Posterior cingulate gyrus (tissue), 11 donors: ENCODE measurements at places on chromosomes 3 and 15.
A peak's percentile ranks its signal among the peaks of the same experiment; 100 is the strongest.

DNA sequence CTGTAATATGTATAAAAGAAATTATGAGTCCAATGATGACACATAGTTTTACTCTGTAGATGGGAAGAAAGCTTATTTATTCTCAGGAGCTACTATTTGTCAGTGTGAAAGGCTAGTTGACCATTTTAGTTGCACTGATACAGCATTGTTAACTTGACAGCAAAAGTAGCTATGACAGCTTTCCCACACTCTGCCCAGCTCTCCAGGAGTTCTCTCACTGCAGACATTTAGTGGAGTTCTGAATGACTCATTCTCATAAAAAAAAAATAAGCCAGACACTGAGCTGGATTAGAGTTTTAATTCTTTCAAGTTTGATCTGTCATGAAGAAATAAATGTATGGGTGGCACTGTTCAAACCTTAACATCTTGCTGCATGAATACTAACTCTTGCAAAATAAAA is 77.2 kb upstream of the CFAP20DC start:
- no peak for DNase-seq

- DNase-seq: peak; percentile 7
Measured at GRCh38 chr3:45965653-45966052, 22.4 kb downstream of the CXCR6 start.

GRCh38 chr15:69763831-69764230 is 311.2 kb downstream of the RPLP1 start:
- no peak for DNase-seq

DNA sequence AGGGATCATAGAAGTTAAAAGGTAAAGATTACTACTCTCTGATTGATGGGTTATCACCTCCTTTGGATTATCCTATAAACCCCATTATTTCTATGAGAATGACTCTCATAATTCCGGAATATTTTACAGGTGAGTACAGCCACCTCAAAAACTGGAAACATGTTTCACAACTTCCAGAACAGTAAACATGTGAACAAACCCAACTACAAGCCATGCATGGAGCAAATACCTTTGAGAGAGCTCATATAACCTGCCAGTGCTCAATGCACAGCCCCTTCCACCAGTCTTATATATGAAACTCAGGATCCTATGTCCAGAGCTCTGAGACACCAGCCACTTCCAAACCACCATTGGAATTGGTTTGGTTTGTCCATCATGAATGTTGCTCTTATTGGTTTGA is 208.0 kb downstream of the MECOM start:
- DNase-seq: no peak

DNA sequence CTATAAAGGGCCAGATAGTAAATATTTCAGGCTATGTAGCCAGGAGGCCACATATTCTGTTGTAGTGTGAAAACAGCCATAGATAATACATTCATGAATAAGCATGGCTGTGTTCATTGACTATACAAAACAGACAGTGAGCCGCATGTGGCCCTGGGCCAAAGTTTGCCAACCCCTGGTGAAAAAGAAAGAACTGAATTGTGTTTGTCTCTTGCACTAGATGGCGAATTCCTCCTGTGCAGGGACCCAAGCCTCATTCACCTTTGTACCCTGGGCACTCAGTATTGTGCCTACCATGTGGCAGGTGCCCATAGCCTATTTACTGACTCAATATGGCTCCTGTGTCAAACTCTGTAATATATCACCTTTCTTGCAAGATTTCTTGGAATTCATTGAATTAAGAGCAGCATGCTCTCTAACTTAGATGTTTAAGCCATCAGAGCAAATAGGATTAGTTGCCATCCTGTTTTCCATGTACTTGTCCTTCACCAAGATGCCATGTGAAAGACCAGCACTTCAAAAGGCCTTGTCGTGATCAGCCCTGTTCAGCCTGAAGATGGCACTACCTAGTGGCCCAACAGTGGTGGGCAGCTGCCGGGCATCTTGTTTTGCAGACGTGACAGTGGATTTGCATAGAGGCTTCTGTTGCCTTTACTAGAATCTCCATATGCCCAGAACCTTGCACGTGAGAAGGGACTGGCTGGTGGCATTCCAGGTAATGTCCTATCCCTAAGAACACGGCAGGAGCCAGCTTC is 50.9 kb upstream of the CMTM7 start:
- DNase-seq: no peak

- no peak for DNase-seq
Measured at GRCh38 chr3:152554980-152555379, 280.0 kb upstream of the P2RY1 start.

DNA sequence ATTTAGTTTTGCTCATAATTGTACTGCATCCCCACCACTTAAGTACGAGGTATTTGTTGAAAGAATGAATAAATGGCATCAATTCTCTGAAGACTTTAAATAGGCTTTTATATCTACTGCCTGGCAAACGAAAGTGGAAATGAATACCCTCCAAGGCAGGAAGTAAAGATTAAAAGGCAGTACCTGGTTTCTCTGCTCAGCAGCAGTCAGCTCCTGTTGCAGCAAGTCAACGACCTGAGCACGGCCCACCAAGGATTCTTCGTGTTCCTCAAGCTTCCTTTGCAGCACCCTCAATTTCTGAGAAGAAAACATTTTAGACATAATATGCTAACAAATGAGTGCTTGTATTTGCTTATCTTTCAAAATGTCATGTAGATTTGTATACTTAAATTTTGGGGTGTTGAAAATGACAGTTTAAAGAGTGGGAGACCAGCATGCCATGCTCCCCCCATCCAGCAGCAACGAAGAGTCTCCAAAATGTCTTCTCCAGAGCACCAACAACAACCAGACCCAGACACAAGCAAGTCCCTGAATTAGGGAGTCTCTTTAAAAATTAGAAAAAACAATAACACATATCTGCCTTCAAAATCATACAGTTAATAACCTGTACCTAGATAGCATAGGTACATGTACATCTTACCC is 31.2 kb downstream of the GOLGB1 start:
- no peak for DNase-seq

- no peak for DNase-seq
Measured at GRCh38 chr3:152589644-152590043, 245.3 kb upstream of the P2RY1 start.

GRCh38 chr3:88248658-88249057 is 98.9 kb downstream of the C3orf38 start:
- DNase-seq: no peak

DNA sequence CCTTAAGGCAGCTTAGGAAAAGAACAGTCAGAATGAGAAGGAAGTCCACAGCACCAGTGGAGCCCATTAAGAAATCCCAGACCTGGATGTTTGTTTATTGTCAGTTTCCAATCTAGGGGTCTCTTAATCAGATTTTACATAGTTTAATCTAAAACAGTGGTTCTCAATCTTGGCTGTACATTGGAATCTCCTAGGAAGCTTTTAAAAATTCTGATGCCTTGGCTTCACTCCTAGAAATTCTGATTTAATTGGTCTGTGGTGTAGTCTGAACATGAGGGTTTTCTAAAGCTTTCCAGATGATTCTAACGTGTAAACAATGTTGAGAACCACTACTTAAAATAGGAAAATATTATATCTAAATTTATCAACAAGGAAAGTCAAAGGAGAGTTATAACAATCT is 56.6 kb upstream of the SPRED1 start:
- DNase-seq: no peak

GRCh38 chr3:53957831-53958230 is 66.2 kb upstream of the SELENOK start:
- no peak for DNase-seq

- no peak for DNase-seq
Measured at GRCh38 chr3:66386925-66387650, 113.7 kb downstream of the LRIG1 start.

GRCh38 chr3:138265745-138266144 is 63.9 kb downstream of the NME9 start:
- DNase-seq: no peak

DNA sequence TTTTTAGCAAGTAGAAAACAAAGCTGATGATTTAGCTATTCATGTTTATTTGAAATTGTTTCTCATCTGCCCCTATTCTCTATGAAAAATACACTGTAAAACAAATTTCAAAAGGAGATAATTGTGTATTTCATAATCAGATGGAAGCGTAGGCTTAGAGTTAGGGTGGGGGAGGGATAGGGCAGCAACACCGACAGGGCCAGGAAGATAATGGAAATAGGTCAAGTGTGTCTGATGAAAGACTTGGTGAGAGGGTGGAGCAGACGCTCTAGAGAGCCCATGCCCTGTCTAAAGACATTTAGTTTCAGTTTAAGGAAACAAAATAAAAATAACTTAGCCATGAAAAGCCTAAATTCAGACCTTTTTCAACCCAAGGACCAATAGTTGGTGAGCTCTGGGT is 51.6 kb upstream of the ARL6 start:
- DNase-seq: no peak

DNA sequence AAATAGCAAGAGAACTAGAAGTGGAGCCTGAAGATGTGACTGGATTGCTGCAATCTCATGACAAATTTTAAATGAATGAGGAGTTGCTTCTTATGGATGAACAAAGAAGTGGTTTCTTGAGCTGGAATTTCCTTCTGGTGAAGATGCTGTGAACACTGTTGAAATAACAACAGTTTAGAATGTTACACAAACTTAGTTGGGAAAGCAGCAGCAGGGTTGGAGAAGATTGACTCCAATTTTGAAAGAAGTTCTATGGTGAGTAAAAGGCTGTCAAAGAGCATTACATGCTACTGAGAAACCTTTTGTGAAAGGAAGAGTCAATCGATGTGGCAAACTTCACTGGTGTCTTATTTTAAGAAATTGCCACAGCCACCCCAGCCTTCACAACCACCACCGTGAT is 220.9 kb upstream of the LRRFIP2 start:
- no peak for DNase-seq

DNA sequence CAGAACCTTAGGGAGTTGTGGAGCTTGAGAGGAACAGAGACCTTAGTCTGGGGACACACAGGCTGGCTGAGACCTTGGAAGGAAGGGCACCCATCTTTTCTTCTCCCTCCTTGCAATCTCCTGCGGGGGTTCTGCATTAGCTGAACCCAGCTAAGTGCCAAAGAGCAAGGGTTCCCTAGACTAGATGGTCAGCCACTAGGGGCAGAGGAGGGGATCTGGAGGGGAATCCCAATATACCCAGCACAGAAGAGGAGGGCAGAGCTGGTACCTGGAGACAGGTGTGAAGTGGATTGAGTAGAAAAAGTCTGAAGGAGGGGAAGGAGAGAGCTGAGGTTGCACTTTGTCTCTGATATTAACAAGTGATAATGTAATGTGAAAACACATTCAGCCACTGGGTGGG is 212.8 kb downstream of the ADAMTS9 start:
- DNase-seq: no peak

DNA sequence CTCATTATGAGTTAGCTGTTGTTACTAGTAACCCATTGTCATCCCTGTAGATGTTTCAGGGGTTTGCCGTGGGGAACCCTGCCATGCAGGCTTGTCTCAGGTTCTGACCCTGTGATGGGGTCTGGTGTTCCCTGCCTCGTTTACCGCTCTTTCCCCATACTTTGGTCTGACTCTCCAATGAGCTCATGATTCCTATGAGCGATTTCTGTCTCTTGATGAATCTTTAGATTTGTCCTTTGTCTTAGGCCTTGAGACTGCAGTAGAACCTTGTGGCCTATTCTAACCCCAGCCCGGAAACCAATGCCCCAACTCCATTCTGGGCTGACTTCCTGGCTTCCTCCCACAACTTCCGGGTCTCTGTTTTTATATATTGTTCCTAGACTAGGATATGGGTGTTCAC is 11.3 kb upstream of the IQGAP1 start:
- DNase-seq: no peak

DNA sequence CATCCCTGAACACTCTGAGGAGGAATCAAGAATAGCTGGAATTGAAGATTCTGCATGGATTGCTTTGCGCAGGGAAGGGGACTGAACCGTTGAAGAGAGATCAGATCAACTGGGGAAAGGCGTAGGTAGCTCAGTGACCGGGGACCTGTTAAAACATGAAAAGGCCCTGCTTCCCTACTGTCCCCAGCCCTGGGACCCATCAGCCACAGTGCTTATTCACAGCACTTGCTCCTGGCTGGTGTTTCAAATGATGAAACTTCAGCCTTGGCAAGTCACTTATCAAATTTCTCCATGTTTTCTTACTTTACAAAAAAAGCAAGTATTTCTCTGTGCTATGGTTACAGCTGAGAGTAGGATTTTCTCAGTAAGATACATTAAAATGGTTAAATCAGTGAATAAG is 199.3 kb downstream of the MEIS2 start:
- DNase-seq: no peak

DNA sequence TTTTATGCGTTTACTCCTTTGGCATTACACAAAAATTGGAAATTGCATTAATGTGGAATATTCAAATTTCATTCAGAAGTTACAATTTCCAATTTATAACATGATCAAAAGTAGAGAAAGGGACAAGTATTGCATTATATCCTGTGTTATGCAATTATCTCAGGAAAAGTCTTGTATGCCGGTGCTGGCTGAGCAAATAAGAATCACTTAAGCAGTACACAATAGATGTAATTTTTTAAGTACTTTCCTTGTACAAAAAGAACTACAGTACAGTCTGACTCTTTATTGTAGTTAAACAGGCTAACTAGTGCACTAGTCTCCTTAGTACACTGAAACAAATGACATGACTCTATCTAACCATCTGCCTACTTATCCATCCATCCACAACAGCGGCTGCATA is 493.2 kb upstream of the KCNMB2 start:
- DNase-seq: no peak

DNA sequence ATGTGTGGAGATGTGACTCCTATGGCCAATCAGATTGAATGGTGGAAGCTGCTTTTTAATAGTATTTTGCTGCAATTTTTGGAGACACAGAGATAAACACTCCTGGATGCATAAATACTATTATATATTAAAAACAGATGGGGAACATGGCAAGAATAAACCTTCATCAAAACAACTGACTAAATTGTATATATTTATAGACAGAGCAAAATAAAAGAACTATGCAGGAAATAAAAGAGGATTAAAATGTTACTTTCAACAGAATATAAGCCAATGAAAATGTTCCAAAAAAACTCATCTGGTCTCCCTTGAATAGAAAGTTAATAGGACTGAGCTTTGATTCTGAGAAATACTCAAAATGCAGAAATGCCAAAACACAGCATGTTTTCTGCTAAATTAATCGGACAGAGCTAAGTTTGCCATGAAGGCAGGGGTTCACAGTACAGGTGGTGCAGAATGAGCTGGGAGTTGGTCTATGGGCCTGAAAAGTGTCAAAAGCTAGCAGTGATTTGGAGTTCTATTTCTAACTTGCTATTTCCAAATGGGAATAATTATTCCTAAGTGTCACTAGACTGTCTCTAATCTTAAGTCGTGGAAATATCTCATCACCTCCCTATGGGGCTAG is 227.2 kb downstream of the CNTN3 start:
- no peak for DNase-seq

- no peak for DNase-seq
Measured at GRCh38 chr3:106339551-106339950, 470.7 kb upstream of the CBLB start.

DNA sequence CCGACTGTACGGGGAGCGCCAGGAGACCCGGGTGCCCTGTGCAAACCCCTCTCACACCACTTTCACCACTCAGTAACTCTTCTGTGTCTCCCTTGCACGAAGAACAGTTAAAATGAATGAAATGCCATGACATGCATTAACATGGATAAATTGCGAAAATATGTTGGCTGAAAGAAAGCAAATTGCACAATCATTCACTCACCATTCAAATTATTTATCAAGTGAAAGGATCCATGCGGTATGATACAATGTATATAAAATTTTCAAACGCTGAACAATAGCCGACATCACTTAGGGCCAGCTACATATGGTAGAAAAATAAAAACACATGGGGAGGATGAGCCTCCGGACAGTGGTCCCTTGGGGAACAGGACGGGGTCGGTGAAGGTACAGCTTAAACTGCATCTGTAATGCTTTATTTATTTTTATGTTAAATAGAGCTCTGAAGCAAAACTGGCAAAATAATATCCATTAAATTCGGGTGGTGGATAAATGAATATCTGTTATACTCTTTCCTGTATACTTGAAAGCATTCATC is 45.9 kb downstream of the SLC12A8 start:
- DNase-seq: no peak
